ENCODE measurements at places on chromosomes 3 and 15.

DNA sequence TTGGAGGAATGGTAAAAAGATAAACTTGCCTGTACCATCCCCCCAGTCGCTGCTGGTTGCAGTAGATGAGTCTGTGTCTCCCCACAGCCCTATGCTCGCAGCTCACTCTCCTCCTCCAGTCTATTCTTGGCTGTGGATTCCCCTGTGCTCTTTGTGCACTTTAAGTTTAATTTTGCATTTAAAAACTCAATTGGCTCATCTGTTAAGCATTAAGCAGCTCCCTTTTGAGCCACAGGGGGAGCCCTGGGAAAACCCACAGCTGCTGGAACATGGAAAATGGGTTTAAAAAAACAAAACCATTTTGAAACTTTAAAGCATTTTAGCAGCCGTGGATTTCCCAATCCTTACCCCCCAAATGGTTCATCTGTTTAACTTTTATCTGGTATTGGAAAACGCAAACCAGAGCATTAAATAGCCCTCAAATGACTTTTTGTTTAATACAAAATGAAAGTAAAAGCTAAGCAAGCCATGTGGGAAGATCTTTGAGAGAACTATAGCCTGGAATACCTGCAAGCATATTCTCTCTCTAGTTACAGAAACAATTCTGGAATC lies 536.9 kb downstream of the ZIC1 start:
- peak; percentile 22 for DNase-seq

DNA sequence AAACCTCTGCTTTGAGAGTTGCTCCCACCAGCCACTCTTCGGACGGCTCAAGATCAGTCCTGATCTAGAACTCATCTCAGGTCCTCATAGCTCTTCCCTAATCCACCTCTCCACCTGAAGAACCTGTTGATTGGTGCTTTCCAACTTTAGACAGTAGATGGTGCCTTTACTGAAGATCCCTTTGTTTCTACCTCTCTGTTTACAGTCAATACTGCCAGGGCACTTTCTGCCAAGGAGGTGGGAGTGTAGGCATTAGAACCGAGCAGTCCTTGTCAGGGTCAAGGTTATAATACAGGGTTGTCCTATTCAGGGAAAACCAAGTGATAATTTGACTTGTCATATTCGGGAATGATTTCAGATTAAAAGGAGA lies 1.2 kb downstream of the CGNL1 start:
- no peak for DNase-seq

DNA sequence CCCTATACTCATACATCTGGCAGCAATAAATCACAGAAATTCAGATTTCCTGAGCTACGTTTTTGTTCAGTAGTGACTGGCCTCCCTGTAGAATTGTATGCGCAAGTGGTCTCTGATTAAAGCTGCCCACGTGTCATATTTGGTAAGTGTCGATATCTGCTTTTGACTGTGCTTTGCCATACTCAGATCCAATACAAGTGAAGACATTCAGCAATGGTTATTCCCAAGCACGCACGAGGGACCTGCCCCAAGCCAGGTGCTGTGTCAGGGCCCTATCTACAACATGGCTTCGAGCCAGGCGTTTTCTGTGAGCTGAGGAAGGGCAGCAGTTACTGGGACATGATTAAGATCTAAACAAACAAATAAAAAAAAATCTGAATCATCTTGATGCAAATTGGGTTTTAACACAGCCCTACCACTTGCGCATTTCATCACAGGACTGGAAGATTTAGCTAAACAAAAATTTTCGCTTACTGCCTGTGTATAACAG lies 47.2 kb upstream of the ICE2 start:
- DNase-seq = no peak

DNA sequence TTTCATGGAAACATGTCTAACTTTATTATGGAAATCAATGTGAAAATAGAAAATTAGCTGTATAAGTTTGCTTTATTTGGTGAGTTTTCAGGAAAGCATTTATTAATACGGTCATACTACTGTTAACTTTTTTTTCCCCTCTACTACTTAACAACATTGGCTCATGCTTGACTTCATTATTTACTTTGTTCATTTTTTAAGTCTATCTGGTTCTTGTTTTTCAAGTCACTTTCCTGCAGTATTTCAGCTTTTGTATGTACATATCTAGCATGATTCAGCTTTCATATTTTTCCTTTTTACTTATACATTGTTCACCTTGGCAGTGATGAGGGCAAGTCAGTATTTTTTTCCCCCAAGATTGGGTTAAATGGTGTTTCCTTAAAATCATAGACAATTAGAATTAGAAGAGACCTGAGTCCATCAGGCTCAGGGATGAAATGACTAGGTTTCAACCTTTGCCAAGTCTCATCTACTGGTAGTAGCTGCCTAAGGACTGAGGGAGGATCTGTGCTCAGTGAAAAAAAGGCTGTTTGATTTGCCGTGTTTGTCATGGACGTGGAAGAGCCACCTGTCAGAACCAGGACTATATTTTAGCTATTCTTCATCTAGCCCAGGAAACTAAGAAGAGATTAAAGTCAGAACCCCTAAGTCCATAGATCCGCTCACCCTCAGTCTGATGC lies 15.4 kb downstream of the TMOD3 start:
- no peak for DNase-seq

DNA sequence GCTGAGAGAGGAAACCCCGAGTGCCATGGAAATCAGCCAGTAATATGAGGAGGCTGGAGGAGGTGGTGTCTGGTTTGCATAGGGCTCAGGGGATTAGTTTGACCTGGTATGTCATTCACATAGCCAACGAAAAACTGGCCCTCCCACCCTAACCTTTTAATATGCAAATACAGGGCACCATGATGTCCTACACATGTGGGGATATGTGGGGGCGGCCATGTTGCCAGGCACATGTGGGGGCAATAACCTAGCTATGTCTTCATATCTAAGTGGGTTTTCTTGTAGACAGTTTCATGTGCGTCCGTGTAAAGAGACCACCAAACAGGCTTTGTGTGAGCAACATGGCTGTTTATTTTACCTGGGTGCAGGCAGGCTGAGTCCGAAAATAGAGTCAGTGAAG lies 110.1 kb downstream of the MOBP start:
- no peak for DNase-seq
